ENCODE measurements at places on chromosomes 13 and 19.

- DNase-seq = no peak
Observed at GRCh38 chr19:6045108-6045507, 65.2 kb downstream of the RFX2 start.

- DNase-seq = no peak
Observed at GRCh38 chr19:31352296-31352781, 3.1 kb upstream of the TSHZ3 start.

GRCh38 chr19:15265214-15265849, 33.1 kb upstream of the EPHX3 start:
- DNase-seq = no peak

DNA sequence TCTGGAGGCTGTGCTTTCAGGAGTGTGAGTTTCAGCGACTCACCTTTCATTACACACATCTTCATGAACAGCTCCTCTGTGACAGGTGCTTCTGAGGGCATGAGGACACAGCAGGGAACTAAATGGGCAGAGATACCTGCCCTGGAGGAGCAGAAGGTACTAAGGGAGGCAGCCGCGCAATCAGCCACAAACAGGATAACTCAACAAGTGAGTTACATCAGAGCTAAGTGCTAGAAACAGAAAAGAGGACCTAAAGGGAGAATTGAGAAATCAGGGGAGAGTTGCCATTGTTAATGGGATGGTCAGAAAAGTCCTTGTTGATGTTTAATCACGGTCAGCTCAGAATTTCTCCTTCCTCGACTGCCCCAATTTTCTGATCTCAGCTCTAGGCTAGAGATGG, 42.5 kb downstream of the SYDE1 start:
- DNase-seq = no peak

DNA sequence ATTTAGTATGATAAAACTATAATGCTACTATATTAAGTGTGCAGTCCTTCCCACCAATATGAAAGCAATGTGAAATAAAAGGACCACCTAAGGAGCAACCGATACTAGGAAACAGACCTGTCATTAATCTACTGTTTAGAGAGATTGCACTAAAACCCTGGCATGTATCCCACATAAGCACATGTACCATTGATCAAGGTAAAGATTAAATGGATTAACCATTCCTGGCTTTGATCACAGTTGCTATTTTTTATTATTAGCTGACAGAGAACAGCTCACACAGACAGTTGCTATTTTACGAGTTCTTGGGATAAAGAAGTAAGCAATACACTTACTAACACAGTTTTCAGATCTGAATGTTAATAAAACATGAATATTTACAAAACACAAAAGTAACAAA, 57.7 kb upstream of the ZDHHC20 start:
- no peak for DNase-seq

GRCh38 chr19:11096210-11096841, 7.1 kb downstream of the LDLR start:
- DNase-seq = peak; percentile 60

- DNase-seq = no peak
Observed at GRCh38 chr19:18141031-18141430, 11.9 kb upstream of the PIK3R2 start.

- DNase-seq = no peak
Observed at GRCh38 chr19:9793071-9793591, 24.6 kb upstream of the ZNF846 start.

DNA sequence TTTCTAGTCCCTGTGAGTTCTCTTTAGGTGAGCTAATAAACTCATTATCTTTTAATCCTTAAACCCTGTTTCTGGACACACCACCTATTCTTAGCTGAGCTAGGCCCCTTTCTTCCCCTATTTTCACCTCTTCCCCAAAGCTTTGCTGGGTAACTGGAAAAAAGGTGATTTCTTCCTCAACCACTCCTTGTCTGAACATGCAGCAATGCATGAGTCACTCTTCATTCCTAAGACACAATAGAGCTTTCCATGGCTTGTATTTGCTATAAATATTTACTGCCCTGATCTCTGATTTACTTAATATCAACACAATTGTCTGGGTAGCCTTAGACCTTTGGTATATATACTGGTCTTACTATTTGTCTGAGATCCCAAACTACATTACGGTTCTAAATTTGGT, 370.9 kb downstream of the KLF5 start:
- DNase-seq = no peak

DNA sequence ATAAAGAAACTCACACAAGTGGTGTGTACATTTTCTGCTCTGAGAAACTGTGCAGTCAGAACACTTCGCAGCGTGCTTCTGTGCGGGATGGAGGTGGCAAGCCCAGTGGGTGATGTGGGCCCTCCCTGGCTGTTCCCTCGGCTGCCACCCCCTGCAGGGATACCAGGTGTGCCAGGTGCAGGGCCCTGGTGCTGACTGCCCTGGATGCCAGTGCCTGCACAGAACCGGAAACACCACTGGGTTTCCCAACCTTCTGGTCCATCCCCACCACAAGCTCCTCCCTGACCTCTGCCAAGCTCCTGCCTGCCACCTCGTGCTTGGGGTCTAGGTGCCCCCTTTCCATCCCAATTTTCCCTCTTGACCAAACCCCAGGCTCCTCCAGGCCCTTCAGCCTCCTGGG, 81.9 kb upstream of the MCF2L start:
- DNase-seq = no peak

GRCh38 chr13:83613524-83613923, 268.8 kb downstream of the SLITRK1 start:
- no peak for DNase-seq

DNA sequence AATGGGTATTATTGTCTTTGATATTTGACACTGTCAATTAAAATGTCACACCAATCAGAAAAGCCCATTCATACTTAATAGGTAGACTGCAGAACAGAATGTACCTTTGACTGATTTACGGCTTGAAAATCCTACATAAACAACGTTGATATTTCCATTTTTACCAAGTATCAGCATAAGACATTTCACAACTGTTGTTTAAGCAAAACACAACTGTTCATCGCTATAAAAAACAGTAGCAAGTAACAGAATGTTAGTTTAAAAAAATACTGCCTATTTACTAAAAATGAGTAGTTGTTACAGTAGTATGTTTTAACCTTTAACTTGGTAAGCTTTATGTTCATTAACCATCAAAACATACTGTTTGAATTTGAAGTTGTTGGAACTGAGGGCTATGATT, 1096.6 kb downstream of the PCDH17 start:
- no peak for DNase-seq

- DNase-seq = no peak
Observed at GRCh38 chr19:31148671-31149070, 200.6 kb downstream of the TSHZ3 start.

GRCh38 chr19:23571175-23571574, 115.8 kb downstream of the ZNF675 start:
- DNase-seq = no peak

DNA sequence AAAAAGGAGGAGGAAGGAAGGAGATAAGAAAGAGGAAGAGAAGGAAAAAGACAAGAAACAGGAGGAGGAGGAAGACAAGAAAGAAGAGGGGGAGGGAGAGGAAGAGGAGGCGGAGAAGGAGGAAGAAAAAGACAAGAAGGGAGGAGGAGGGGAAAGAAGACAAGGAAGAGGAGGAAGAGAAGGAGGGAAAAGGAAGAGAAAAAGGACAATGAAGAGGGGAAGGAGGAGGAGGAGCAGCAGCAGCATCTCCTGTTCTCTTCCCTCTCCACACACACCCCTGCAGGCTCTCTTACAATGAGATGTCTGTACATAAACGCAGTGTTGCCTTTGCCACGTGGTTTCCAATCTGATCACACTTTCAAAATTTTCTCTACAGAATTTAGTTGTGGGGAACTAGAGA, 66.6 kb downstream of the RUBCNL start:
- no peak for DNase-seq

DNA sequence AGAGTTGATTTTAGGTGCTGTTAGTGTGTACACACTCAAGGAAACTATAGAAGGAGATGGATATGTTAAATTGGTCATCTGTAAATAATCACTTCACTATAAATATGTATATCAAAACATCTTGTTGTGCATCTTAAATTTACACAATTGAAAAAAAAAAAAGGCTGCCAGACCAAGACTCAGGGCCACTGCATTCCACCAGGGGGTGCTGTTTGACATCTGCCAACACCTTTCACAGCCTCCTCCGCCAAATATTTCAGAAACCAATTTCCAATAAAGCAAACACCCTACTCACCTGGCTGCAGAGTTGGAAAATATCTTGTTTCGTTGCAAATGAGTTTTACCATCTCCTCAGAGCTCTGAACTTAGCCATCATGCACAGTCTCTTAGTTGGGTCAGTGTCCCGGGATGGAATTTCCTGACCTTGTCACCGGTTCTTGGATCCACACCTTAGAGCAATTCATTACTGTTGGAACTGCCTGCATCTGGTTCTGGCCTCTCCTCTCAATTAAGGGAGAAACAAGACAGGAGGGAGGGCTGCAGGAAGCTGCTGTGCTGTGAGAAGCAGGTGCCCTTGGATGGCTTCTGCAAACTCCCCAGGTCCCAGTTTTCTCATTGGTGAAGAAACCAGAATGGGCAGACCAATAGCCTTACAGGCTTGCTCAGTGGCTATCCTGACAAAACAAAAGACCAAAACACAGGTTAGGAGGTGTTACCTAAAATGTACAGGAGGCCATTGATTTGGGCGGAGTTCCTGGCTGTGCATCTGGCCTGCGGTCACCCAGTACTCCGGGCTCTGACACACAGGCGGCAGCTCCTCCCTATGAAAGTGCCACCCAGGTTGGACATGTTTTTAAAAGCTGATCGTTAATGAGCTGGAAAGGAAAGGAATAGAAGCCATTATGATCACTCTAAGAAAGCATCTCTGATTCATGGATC, 746.6 kb downstream of the UQCRFS1 start:
- DNase-seq = peak; percentile 79

DNA sequence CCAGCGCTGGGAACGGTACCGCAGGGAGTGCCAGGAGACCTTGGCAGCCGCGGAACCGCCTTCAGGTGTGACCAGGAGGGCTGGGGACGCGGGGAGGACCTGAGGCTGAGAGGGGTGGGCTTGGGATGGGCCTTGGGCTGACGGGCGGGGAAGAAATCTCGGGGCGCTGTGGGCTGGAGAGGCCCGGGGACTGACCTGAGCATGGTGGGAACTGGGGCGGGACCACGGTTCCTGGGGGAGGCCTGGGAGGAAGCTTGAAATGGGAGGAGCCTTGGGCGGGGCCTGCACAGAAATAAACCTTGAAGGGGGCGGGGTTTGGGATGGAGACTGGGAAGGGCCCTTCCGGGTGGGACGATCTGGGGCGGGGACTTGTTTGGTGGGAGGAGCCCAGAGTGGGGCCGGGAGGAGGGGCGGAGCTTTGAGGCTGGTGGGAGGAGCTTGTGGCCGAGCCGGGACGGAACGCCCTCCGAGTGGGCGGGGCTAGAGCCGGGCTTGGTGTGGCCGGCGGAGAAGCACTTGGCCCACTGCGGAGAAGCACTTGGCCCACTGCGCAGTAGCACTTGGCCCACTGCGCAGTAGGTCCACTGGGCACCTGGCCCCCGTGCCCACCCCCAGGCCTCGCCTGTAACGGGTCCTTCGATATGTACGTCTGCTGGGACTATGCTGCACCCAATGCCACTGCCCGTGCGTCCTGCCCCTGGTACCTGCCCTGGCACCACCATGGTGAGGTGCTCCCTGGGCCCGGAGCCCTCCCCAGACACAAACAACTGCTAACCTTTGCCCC, 2.8 kb downstream of the GIPR start:
- DNase-seq = peak; percentile 60

- no peak for DNase-seq
Observed at GRCh38 chr19:371501-372168, 27.0 kb upstream of the MIER2 start.

GRCh38 chr13:21043898-21044297, 17.5 kb downstream of the LATS2 start:
- no peak for DNase-seq

- no peak for DNase-seq
Observed at GRCh38 chr13:30898678-30899241, 7.3 kb upstream of the MEDAG start.

DNA sequence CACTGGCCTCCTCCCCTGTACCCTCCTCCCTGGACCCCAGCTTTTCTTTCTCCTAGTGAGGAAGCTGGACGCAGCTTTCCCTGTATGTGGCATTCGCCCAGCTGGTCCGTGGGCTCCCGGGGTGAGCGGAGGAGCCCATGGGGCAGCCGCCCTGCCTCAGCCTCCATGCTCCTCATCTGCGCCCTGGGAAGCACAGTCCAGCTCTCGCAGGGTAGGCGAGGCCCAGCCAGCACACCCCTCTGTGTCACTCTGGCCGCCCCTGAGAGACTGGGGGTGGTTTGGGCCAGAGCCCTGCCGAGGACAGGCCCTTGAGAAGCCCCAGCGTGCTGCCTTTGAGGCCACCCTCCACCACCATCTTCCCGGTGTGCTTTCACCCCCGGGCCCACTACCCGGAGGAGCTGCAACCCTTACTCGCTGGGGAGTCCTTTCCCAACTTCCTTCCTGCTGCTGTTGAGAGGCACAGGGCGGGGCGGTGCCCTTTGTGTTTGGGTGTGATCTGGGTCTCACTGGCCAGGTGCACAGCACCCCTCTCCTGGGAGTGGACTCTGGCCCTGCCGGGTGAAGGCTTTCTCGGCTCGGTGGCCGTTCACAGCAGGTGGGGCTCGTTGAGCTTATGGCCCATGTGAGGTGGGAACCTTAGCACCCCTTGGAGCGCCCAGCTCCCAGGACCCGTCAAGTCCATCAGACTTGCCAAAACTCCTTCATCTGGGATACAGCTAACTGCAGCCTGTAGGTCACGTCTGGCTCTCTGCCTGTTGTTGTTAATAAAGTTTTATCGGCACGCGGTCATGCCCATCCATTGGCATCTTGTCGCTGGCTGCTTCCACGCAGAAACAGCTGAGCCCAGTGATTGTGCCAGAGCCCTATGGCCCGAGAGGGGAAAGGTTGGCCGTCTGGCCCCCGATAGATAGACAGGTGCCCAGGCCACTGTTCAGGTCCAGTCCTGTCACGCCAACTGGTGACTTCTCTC, 3.2 kb downstream of the NCLN start:
- no peak for DNase-seq

DNA sequence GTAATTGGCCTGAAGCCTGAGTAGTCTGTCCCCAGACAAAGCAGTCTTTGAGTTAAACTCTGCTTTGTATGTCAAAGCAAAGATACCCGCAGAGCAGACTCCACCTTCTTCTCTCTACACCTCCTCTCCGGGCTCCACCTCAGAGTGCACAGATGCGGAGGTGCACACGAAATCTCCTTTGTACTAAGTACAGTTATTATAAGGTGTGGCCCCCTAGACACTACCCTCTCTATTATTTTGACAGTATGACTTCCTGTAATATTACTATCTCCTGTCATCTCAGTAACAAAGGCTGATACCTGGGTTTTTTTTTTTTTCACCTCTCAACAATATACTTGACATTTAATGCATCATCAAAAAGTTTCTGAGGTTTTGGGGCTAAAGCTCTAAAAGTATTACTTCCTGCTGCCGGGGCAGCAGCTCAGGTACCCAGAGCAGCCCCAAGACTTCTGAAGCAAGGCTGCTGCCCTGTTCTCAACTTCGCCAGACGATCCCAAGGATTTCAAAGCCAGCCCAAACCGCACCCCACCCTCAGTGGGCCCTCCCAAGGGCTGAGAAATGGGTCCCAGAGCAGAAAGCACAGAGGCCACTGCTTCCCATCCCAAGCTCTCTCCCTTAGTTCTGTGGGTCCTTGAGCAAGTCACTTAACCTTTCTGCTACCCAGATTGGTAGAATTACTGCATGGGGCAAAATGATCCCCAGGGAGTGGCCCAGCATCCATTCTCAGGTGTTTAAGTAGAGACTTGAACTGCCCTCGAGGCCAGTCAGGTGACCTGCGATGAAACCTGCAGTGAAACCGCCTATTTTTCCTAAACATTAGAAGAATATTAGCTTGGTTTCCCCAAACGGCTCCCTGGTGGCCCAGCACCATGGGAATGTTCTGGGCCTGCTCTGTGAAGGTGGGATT, 180.6 kb downstream of the FOXO1 start:
- DNase-seq = peak; percentile 49

- no peak for DNase-seq
Observed at GRCh38 chr19:784541-784940, 12.7 kb upstream of the PTBP1 start.

- peak; percentile 63 for DNase-seq
Observed at GRCh38 chr13:21579754-21580316, 24.1 kb downstream of the MICU2 start.

All from immature natural killer cell (primary cell).